NCI-H1930 (cell line): ENCODE measurements at places on chromosomes 5 and 9.

- no peak for DNase-seq
Observed at GRCh38 chr5:176188506-176189193, 49.6 kb upstream of the SIMC1 start.

- DNase-seq = no peak
Observed at GRCh38 chr9:94140418-94140780, 56.1 kb downstream of the PTPDC1 start.

DNA sequence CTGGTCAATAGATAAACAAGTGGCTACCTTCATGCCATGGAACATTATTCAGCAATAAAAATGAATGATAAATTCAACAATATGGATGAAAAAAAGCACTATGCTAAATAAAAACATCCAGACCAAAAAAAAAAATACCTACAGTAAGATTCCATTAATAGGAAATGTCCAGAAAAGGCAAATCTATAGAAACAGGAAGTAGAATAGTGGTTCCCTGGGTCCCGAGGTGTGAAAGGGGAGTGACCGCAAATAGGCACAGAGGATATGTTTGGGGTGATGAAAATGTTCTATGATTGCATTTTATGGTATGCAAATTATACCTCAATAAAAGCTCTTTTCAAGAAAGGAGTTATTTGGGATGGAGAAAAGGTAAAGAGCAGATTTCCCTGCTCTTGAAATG is 3.6 kb upstream of the GPR151 start:
- DNase-seq = no peak

GRCh38 chr9:22170990-22171670 is 162.0 kb upstream of the CDKN2B start:
- DNase-seq = no peak

DNA sequence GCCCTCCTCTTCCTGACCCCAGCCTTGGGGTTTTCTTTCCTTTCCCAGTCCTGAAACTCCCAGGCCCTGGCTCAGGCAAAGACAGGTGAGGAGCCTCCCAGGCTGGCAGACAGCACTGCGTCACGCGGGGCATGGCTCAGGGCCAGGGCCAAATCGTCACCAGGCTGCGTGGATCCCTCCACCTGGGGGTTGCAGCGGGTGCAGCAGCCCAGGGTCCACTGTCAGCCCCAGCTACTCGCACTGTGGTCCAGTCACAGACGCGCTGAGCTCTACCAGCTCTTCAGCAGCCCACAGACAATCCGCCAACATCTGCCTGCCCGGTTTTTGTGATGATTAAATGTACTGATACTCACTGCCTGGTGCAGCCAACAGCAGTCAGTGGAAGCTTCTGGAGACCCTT is 12.1 kb downstream of the FAM78A start:
- no peak for DNase-seq

GRCh38 chr5:68484307-68485068 is 268.9 kb downstream of the PIK3R1 start:
- no peak for DNase-seq
